Retina (tissue), 1 donor: ENCODE measurements at places on chromosomes 1 and 21.

- no peak for DNase-seq
These were observed 14.6 kb downstream of the SLC35E2B start for GRCh38 chr1:1677718-1678580.

GRCh38 chr1:62265956-62266935, 53.0 kb downstream of the KANK4 start:
- DNase-seq = no peak

- DNase-seq = peak; percentile 87
These were observed 856 bp downstream of the LHX9 start for GRCh38 chr1:197917805-197918651.

- DNase-seq = no peak
These were observed 4.8 kb upstream of the TNN start for GRCh38 chr1:175062858-175063257.

DNA sequence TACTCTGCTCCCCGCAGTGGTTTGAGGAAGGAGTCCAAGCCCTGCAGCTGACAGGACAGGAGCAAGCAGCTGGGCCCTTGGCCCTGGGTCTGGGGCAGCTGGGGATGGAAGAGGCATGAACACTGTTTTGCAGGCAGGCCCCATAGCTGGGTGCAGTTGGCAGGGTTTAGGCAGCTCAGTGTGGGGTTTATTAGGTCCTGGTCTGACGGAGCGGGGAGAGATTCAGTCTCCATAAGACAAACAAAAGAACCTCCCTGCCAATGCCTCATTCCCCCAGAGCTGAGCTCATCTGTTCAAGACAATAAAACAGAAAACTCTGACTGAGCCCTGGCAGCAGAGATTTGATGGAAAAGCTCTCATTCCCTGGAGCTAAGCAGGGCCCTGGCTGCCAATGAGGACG, 37.3 kb downstream of the OLFML2B start:
- DNase-seq = no peak

DNA sequence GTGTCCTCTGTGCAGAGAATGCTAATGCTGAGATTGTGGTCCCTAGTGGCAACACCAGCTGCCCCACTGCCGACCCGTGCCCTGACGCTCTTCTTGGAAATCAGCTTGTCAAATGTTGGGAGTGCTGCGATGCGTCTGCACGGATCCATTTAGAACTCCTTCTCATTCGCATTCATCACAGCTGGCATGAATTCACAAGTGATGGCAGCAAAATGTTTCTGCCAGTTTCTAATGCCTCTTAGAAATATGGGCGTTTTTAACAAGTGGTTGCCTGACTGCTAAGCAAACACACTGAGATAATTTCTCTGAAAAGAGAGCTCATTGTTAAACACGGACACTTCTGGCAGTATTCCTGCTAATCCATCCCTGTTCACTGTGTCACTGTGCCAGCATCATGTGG, 131.9 kb upstream of the KCNJ6 start:
- DNase-seq = peak; percentile 39

DNA sequence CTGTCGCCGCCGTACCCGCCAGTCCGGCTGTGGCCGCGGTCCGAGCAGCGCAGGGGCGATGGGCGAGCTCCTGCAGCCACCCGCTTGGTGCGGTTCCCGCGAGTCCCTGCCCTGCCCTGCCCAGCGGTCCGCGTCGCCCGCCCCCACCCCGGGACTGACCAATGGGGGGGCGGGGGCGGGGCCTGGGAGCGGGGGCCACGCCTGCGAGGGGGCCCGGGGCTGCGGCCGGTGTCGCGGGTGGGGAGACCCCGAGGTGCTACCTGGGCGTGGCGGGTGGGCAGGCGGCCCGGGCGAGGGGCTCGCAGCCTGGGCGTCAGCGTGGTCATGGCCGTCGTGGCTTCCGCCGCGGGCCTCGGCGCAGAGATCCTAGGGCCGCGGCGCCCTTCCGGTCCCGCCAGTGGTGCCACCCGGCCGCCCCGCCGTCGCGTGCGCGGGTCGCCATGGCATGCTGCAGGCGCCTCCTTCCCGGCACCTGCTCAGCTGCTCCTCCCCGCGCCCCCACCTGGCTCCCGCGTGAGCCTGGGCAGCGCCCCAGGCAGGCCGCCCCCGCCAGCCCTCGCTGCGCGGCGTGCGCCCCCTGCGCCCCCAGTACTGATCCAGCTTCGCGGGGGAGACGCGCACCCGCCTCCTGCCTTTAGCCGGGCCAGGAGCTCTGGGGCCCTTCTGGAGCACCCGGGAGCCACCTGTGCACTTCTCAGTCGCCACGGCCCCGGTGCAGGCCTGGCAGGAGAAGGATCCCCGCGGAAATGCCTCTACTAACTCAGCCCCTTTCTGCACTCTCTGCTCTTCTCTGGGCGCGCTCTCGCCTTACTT, at the start of gene BMP8B:
BMP8B (minus strand) TSS at position 108 of the 813 bp plus-strand sequence. CDS start 380 bp downstream, outside the sequence.
- DNase-seq = peak; percentile 44

DNA sequence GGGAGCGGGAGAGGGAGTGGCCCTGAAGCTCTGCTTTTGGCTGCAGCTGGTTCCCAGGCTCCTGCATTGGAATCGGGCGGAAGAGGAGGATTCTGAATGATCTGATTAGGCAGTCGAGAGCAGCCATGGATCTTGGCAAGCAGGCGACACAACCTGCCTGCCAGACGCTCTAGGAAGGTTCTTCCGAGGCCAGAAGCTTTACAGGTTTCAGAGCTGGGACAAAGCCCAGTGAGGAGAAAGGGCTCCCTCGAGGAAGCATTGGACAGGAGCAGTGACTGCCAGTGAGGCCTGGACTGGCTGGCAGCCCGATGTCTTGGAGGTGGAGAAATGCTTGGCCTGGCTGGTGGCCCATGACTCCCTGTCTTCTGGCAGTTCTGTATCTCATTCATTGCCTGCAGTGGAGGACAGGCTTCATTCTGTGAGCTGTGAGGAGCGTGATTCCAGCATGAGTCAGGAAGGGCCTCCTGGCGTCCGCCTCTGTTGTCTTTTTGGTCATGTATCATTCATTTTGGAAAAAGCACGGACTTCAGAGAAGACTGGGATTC, 132.7 kb upstream of the IPO9 start:
- DNase-seq = no peak

GRCh38 chr21:14711287-14711686, 165.2 kb upstream of the SAMSN1 start:
- no peak for DNase-seq

GRCh38 chr1:201561195-201561564, 22.3 kb downstream of the NAV1 start:
- DNase-seq = no peak

DNA sequence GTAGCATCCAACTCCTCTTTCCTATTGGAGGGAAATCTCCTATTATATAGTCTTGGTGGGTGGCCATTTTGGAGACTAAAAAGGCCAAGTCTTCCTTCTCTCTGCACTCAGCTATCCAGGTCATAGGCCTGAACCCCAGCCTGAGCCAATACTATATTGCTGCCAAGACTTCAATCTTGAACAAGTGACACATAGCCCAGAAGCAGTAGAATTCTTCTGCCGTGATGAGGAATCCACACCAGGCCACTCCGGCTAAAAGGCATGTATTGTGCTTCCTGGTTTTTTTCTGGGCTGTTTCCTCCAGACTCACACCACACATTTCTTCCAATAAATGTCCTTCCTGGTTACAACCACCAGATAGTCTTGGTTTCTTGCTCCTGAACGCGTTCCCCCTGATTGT, 43.0 kb downstream of the ATF3 start:
- DNase-seq = no peak

DNA sequence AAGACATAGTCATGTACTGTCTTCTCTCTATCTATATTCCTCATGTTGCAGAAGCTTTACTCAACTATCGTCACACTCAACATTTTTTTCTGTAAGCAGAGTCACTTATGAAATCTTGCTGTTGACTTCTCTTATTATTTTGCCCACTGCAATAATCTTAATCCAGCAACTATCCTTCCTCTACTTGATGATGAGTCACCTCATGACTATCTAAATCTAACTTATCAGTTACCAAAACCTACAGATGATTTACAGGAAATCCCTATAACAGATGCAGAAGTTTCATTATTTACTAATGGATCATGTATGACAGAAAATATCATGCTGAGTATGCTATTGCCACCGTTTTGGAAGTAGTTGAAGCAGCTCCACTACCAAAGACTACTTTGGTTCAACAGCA, 378.9 kb downstream of the DUSP10 start:
- no peak for DNase-seq

DNA sequence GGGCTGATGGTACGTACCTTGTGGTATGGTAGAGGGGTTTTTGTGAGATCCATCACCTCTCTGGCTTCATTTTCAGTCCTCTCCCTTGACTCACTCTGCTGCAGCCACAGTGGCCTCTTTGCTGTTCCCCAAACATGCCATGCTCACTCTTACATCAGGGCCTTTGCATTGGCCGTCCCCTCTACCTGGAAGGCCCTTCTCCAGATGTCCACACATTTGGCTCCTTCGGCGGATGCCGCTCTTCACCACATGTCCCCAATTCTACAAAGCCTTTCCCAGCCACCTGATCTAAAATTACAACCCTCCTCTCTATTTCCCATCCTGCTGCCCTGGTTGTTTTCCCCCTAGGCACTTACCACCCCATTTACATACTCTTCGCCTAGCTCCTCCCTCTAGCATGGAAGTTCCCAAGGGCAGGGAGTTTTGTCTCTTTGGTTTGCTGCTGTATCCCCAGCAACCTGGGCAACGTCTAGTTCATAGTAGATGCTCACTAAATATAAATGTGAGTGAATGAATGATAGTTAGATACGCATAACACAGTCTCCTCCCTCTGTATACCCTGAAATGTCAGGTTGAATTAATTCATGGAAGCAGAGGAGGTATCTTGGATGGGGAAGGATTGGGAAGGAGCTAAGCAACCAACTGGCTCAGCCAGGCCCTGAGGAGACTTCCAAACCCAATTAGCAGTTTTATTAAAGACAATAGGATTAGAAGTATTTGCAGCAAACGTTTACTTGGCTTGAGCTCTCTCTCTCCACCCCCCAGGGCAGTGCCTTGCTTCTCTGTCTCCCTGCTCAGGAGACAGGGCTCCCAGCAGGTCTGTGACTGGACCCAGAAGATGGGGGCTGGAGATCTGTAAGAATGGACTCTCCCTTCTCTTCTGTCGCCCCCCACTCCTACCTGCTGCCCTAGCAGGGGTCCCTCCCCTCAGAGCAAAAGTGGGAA, 264.2 kb downstream of the GRIK3 start:
- DNase-seq = no peak

GRCh38 chr1:30117685-30118084, 605.7 kb downstream of the MATN1 start:
- no peak for DNase-seq

GRCh38 chr1:180150982-180151381, 3.7 kb upstream of the QSOX1 start:
- DNase-seq = no peak

- no peak for DNase-seq
These were observed 70.0 kb upstream of the PTGS2 start for GRCh38 chr1:186750257-186750656.

GRCh38 chr21:36692114-36692834, 6.6 kb upstream of the SIM2 start:
- DNase-seq = peak; percentile 70

DNA sequence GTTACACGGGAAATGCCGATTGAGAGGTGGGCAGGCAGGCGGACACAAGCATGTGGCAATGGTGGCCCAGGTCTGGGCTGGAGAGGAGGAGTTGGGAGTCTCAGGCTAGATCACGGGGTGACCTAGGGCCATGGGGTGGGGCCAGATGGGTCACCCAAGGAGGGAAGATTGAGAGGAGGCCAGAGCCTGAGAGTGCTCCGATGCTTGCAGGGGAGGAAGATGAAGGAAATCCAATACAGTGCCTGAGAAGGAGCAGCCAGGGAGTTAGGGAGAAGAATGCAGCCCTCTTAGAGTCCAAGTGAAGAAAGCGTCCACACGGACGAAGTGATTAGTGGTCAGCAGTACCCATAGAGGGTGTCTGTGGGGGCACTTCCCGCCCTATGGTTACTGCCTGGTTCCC, 61.4 kb upstream of the FAM3B start:
- no peak for DNase-seq

DNA sequence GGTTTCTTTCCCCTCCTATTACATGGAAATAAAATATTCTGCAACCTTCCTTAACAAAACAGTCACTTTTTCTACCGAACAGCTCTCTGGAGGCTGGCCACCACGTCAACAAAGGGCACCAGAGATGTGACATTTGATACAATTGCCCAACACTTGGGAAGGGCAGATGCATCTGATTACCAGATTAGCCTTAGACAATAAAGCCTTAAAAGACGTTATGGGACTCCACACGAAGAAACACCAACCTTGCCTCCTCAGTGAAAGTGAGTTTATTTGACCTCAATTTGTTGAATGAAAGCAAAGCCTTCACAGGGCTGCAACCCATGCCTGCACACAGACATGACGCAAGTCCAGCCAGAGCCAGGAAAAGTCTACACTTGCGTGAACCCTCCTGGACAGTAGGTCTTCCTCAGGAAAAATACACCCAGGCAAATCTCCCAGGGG, 136.1 kb downstream of the TGFBR3 start:
- no peak for DNase-seq

GRCh38 chr1:201069636-201070035, 42.6 kb downstream of the CACNA1S start:
- DNase-seq = no peak

GRCh38 chr1:111417755-111418154, 9.8 kb downstream of the OVGP1 start:
- DNase-seq = no peak

DNA sequence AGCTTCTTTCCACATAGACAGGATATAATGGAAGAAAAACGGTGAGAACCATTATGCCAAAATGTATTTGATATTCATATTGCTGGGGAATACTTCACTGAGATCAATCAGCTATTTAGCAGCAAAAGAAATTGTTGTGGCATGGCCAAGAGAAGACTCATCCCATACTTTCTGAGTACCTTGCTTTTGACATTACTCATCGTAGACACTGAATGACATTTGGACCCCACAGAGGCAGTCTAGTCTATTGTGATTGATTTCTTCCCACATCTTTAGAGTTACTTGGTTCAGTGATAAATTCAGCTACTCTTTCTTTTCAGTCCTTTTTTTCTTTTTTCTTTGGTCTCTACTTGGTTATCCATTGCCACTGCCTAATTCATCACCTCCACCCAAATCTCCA, 22.1 kb downstream of the ATP1B1 start:
- DNase-seq = no peak

DNA sequence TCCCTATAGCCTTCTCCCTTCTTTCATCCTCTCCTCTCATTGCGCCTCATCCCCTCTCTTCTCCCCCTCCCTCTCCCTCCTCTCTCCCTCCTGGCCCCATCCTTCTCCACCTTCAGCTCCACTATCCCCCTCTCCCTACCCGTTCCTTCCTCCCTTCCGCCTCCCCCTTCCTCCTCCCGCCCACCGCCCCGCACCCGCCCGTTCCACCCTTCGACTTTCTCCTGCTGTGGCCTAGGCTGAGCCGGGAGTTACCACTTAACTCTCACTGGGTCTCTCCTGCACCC, 1.6 kb downstream of the NPR1 start:
- no peak for DNase-seq

GRCh38 chr1:165152727-165153126, 203.8 kb downstream of the LMX1A start:
- DNase-seq = peak; percentile 21
